ENCODE measurements at places on chromosomes 2 and 18.
A peak's percentile ranks its signal among the peaks of the same experiment; 100 is the strongest.

DNA sequence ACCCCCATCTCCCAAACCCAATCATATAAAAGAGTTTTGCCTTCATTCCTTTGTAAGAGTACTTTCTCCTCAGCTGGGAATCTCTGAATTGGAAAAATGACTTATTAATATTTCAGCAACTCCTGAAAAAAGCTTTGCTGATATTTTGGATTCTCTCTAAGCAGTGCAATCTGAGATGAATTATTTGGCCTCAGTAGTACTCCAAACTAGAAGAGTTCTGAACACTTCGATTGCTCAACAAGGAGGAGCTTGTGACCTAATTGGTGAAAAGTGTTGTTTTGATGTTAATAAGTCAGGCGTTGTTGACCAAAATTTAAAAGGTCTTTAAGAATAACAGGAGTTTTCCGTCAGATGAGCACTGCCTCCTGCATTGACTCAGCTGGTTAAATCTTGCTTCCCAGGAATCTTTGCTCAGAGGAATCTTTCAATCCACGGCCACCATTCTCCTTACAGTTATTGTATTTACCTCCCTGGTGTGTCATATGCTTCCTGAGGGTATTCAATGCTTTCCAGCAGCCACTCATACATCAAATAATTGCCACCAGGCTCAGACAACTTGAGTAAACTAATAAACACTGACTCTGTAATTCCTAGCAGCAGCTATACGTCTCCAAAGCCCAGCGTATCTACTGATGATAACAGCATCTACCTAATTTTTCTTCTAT is 24.5 kb upstream of the LIPG start:
- DNase-seq = no peak

DNA sequence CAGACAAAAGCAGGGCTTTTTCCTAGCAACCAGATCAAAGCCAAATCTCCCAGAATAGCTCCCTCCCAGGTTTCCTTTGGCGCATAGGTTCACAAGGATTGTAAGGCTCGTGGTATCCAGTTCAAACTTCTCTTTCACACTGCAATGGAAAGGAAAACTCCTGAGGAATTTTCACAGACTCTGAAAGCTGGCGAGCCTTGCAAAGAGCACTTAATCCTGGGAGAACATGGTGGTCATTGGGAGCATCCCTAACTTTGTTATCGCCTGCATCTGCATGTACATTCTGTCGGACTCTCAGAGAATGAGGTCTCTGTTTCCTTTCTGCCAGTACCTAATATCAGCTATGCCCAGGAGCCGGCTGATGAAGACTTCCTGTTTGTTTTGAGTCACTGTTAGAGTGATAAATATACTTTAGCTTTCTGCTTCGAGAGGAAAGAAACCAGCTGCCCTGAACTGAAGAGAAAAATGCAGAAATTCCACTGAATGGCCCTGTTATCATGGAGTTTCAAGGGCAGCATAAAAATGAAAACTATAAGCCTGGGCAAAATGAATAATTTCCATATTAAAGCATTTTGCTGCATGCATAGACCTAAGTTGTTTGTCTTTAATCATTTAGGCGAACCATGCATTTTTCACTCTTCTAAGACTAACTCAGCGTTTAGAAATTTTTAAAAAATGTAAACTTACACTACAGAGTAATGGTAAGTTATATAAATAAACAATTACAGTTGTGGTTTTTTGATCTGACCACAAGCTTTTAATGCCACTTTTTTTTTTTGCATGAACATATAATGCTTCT is 76.4 kb upstream of the ZEB2 start:
- DNase-seq = no peak

DNA sequence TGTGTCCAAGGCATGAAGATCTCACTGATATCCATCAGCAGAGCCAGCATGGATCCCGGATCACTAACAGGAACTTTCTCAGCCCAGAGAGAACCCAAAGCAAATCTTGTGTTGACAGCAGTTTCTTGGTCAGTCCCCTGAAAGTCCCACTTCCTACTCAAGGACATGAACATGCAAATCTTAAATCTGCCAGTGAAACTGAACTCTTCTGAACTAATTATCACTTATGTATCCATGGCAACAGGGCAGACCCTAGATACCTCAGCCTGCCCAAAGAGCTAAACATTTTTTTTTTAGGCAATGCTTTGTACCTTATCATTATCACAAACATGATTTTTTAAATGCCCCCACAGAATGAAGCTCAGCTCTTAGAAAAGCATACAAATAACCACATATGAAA is 127.8 kb upstream of the DDX18 start:
- no peak for DNase-seq

DNA sequence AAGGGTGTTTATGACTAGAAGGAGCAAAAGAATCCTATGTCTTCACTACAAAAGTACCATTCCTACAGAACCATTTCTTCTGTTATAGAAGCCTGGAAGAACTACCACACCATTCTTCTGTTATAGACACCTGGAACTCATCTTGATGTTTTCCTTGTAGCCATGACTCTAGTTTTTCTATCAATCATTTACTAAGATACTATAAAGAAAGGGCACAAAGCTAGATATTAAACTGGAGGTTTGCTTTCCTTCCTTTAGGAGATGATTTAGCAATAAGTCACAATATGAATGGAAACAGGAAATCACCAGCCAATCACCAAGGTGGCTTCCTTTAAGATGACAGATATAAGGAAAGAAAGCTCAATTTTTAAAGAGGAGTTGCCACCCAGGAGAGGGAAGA is 100.3 kb upstream of the NEUROD1 start:
- DNase-seq = peak; percentile 69

- peak; percentile 36 for DNase-seq
Measured at GRCh38 chr18:59957957-59958356, 58.2 kb downstream of the PMAIP1 start.

- no peak for DNase-seq
Measured at GRCh38 chr18:3008541-3008940, 4.4 kb downstream of the LPIN2 start.

DNA sequence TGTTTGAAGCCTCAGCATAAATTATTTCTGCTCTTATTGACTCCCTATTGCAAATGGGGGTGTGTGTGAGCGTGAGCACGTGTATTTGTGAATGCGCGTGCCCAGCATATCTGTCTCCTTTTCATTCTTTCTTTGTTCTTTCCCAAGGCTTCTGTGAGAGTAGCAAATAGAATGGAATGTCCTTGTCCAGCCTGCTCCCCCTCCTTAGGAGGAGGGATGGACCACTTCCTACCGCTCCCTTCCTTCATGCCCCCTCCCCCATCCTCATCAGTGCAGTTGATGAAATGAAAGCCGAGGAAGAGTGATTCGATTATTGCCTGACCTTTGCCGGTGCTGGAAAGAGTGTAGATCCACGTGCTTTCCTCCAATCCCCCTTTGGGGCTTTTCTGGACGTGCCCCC is 102.0 kb downstream of the CPO start:
- DNase-seq = no peak

DNA sequence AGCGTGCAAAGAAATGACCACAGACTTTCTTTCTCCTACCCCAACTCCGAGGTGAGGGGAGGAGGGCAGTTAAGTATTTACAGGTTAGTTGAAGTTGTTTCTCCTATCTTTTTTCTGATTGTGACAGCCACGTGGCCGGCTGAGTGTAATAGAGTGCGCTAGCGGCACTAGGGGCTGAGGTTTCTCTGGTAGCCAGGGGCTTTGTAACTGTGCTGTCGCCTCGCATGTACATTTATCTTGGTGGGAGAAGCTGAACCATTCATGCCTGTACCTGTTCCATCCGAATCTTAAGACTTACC is 214.1 kb upstream of the STON1 start:
- peak; percentile 20 for DNase-seq

GRCh38 chr18:58476516-58477256 is 152.2 kb downstream of the ALPK2 start:
- DNase-seq = no peak

- DNase-seq = no peak
Measured at GRCh38 chr2:166984797-166985196, 96.5 kb downstream of the XIRP2 start.

DNA sequence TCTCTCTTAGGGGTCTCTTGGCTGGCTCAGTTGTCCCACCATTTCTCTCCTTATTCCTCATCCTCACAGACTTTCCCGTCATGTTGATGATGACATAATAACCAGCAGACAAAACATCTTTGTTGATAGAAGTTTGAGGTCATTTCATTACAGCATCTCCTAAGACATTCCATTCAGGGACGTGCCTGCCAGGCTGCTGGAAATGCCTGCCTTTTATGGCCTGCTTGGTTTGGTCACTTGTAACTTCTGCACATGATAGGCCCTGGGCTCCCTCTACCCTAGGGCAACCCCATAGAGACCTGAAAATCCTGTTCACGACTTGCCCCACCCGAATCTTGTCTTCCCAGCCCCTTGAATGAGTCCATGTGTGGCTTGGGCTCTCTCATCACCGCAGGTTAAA is 81.7 kb downstream of the SDC1 start:
- no peak for DNase-seq

GRCh38 chr2:23645230-23645808 is 260.3 kb downstream of the KLHL29 start:
- DNase-seq = no peak

- no peak for DNase-seq
Measured at GRCh38 chr2:30024281-30024680, 102.9 kb upstream of the ALK start.

DNA sequence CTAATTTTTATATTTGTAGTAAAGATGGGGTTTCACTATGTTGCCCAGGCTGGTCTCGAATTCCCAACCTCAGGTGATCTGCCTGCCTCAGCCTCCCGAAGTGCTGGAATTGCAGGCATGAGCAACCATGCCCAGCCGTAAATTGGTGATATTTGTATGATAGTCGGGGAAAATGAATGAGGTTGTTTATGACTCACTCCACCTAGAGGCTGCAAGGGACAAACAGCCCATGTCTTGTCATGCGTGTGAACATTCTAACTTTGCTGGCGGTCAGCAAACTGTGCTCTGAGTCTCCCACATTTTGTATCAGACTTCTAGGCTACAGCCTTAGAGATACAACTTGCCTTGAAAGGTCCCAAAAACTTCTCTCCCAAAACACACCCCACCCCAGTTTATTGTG is 133.5 kb upstream of the DTNA start:
- DNase-seq = no peak

DNA sequence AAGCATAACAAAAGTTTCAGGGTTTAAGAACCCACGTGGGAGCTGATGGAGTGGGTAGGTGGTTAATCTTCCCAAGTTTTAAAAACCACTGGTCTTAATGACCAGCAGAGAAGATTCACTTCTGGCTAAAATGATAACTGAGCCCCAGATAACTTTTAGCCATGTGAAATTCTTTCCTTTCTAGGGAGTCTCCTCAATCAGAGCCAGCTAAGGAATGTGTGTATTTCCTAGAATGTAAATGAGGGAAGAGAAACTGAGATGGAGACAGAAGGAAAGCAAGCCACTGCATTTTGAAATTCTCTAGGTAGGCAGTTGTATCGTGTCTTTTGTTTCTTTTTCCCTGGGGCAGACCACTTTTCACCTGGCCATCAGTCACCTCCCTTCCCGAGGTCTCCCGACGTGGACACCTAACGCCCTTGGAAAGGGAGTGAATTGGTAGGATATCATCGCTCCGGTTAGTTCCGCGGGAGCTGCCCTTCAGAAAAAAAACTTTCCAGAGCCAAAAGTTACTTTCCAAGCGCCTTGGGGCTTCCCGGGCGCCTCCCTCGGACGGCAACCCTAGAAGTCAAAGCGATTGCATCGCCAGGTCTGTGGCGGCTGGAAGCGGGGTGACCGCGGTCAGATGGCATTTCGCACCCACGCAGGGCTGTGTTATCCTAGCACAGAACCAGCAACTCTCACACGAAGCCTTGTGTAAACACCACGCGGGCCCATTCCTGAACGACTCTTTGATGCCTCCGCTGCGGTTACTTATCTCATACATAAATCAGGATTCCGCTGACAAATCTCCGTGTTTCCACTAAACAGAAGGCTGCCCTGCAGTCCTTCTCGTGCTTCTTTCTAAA is 1.3 kb downstream of the COLEC12 start:
- peak; percentile 46 for DNase-seq

GRCh38 chr18:13446610-13447461 is 228.3 kb downstream of the LDLRAD4 start:
- DNase-seq = no peak

DNA sequence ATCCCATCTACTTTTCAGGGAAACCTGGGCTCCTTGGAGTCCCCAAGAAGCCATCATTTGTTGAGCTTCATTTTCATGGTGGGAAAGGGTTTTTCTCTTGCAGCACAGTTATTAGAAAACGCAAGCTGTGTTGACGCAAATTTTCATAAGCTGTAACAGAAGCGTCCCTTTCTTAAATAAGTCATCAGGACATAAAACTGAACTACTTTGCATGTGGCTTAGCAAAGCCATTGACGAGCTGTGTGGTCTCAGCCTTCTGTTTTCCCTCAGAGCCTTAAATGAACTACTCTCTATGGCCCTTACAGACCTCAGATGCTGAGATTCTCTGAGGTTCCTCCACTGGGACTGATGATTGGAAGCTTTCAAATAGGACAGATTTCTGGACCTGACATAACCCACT is 85.1 kb downstream of the ARL4C start:
- DNase-seq = no peak

DNA sequence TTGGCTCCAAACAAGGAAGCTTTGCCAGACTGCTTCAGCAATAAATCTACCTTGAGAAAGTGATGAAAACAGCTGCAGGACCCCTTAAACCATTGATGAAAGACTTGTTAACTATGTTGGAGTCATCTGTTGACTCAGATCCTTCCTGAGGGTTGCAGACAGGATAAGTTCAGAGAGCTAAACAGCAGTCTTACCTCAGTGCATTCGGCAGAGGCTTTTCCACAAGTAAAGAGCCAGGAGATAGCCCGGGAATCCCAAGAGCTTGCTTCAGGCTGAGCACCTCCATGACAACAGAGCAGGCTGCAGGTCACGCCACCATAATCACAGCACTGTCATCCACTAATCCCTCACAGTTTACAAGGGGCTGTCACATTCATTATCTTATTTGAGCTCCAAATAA is 23.7 kb downstream of the KIAA2012 start:
- no peak for DNase-seq

DNA sequence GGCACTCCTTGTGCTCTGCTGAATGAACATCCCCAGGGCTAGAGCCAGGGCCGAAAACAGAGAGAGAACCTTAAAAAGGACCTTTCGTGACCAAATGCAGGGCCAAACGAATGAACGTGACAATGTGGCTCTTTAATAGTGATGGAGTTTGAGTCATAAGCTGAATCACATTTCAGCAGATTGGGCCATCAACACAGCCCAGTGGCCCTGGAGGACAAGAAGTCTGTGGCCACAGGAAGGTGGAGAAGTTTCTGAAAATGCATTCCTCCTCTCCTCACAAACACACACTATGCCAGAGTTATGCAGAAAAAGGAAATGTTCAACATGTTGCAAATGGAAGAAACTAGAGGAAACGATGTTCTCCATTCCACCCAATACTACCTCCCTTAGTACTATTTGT is 415.8 kb downstream of the HRH4 start:
- no peak for DNase-seq

DNA sequence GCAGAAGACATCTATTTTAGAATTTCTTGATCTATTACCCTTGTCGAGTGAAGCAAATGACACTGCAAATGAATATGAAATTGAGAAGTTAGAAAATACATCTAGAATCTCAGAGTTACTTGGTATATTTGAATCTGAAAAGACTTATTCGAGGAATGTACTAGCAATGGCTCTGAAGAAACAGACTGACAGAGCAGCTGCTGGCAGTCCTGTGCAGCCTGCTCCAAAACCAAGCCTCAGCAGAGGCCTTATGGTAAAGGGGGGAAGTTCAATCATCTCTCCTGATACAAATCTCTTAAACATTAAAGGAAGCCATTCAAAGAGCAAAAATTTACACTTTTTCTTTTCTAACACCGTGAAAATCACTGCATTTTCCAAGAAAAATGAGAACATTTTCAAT is 370.4 kb downstream of the XIRP2 start:
- no peak for DNase-seq
